NCI-H1048 (cell line): ENCODE measurements at places on chromosomes 7 and 10.

GRCh38 chr10:124123156-124123555 is 29.8 kb upstream of the CHST15 start:
- DNase-seq: no peak

DNA sequence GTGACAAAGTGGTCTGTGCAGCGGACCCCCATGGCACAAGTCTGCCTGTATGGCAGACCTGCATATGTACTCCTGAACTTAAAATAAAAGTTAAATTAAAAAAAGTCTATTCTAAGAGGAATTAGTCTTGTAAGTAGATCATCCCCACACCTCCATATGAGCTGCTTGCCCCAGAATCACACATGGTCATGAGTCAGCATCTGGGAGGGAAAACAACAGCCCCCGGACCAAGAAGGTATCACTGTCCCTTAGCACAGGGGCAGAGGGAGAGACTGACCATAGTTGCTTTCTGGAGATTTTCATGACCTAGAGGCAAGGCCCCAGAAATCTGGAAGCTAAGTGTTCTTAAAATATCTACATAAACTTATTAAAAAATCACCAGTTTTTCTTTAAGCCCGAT is 86.6 kb upstream of the PDK4 start:
- no peak for DNase-seq

- no peak for DNase-seq
Measured at GRCh38 chr7:139203992-139204391, 27.0 kb upstream of the UBN2 start.

GRCh38 chr7:26295015-26295414 is 3.4 kb downstream of the SNX10 start:
- DNase-seq: no peak

- no peak for DNase-seq
Measured at GRCh38 chr7:96789914-96790313, 80.3 kb upstream of the SEM1 start.

DNA sequence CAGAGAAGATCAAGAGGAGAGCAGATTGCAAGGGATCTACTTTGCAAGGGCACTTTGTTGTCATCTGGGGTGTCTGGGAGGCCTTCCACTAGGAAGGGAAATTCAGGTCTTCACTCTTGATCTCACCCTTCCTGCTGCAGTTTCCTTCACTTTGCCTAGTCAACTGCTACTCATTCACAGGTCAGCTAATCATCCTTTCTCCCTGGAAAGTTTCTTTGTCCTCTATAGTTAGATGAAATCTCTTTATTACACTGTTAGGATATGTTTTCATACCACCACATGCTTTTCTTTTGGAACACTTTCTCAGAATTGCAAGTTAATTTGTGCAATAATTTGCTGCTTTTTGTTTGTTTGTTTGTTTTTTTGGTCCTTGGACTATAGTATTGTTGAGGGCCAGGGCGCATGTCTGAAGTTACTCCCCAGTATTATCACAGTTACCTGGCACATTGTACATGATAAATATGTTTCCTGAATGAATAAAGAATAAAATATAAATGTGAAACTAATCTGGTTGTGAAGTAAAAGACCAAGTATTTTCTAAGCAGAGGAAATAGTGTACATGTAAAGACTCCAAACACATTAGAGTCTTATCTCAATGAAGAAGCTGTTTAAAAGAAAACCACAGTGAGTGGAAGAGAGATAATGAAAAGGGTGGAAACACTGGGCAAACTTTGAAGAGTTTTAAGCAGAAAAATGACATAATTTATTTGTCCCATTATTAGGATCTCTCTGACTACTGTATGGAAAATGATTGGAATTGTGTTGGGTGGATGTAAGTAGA is 139.9 kb upstream of the DGKB start:
- no peak for DNase-seq

- DNase-seq: no peak
Measured at GRCh38 chr7:50450590-50451032, 461 bp upstream of the FIGNL1 start.

GRCh38 chr10:77405771-77406241 is 231.8 kb downstream of the KCNMA1 start:
- DNase-seq: no peak

- no peak for DNase-seq
Measured at GRCh38 chr7:3437467-3437866, 136.4 kb downstream of the SDK1 start.

- DNase-seq: no peak
Measured at GRCh38 chr10:80171248-80171660, 34.1 kb downstream of the ANXA11 start.

DNA sequence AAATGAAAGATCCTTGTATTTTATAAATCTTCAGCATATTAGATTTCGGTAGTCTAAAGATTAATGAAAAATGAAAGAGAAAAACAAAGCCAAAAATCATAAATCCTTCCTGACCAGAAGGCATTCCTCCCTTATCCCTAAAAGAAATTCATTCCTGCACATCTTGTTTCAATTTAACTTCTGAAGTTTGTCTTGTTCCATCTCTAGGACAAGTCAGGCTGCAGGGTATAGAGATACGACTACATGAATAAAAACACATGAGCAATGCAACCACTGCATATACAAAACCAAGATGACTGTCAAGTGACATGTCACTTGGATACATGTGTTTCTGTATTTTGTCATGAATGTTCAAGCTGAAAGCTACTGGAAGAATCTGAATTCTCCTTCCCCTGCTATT is 214.9 kb downstream of the JAZF1 start:
- no peak for DNase-seq

- no peak for DNase-seq
Measured at GRCh38 chr7:116697152-116697551, 25.2 kb downstream of the MET start.

GRCh38 chr7:139893999-139894398 is 64.9 kb downstream of the TBXAS1 start:
- DNase-seq: no peak

- DNase-seq: no peak
Measured at GRCh38 chr7:80464211-80464610, 47.7 kb downstream of the GNAT3 start.
